ENCODE measurements at places on chromosomes 1 and 21. TPM values are rescaled to one million over a fixed set of nuclear protein-coding genes. Genes with fewer than 3 reads are reported as not detected.

- no peak for DNase-seq
- no peak overlapping the region for H3K4me3 ChIP-seq
Observed at GRCh38 chr1:65946376-65946775, 153.7 kb downstream of the PDE4B start.

GRCh38 chr1:76625886-76626678 is 241.2 kb upstream of the ST6GALNAC5 start:
- no peaks in the 10 kb centered on the region for H3K27me3 ChIP-seq
- no peaks in the 10 kb centered on the region for H3K36me3 ChIP-seq
- no peak for DNase-seq
- no peaks in the 10 kb centered on the region for H3K4me1 ChIP-seq

GRCh38 chr1:244751271-244751895 is 84.1 kb upstream of the COX20 start:
- H3K27me3 ChIP-seq: peaks cover 3% of the 10 kb centered on the region
- H3K27ac ChIP-seq: no peak overlapping the region
- H3K4me1 ChIP-seq: no peaks in the 10 kb centered on the region

GRCh38 chr1:155320661-155321617 is at the start of gene RUSC1:
RUSC1 (plus strand) TSS chr1:155320894; CDS start chr1:155321774, 880 bp downstream.
- H3K4me1 ChIP-seq: peaks cover 49% of the 10 kb centered on the region
- peak within 1 kb of the TSS; percentile 25 for H3K27ac ChIP-seq
- H3K27me3 ChIP-seq: no peaks in the 10 kb centered on the region
- H3K4me3 ChIP-seq: peak within 1 kb of the TSS; percentile 15
- DNase-seq: peak; percentile 81

GRCh38 chr1:98203466-98203865 is 282.6 kb upstream of the DPYD start:
- no peaks in the 10 kb centered on the region for H3K36me3 ChIP-seq
- H3K27ac ChIP-seq: no peak overlapping the region
- H3K27me3 ChIP-seq: peaks cover 5% of the 10 kb centered on the region
- DNase-seq: no peak
- H3K4me1 ChIP-seq: no peaks in the 10 kb centered on the region

DNA sequence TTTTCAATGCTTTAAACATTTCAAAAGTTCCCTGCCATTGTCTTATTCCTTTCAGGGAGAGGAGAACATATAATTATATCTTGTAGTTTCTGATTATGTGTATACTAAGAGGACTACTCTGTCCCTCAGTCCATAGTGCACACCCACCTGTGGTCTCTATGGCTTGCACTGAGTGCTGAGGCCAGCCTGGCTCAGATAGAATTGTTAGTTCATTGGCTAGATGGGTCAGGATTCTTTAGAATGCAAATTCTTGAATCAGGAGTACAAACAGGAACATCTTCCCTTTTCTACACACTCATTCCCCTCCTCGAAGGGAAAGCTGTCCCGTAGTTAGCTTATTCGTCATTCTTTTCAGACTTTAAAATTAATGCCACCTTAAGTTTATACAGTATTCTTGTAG is 8.2 kb downstream of the BACH1 start:
- no peaks in the 10 kb centered on the region for H3K27me3 ChIP-seq
- H3K4me1 ChIP-seq: peaks cover 36% of the 10 kb centered on the region
- H3K36me3 ChIP-seq: peaks cover 18% of the 10 kb centered on the region
- DNase-seq: no peak
- H3K27ac ChIP-seq: no peak overlapping the region

DNA sequence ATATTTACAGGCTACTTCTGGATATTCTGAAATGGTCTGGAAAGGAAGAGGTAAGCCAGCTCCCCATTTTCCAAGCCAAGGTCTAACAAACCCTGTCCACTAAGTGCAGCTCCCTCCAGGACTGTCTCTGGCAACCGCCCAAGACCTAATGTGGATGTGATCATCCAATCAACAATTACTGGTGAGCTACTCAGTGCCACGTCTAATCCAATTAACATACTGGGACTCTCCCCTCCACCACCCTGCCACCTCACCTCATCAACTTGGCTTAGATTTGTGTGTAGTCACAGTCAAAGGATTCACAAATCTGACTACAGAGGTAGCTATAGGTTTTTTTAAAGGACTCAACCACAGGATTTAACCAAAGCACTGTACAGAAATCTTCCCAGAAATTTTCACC is 25.4 kb upstream of the S100A7 start:
- H3K27ac ChIP-seq: no peak overlapping the region
- H3K27me3 ChIP-seq: peaks cover 41% of the 10 kb centered on the region

GRCh38 chr1:145918992-145919939 is 749 bp upstream of the PEX11B start:
- H3K27ac ChIP-seq: peak overlapping the region; percentile 95
- H3K27me3 ChIP-seq: no peaks in the 10 kb centered on the region
- peaks cover 40% of the 10 kb centered on the region for H3K4me1 ChIP-seq

DNA sequence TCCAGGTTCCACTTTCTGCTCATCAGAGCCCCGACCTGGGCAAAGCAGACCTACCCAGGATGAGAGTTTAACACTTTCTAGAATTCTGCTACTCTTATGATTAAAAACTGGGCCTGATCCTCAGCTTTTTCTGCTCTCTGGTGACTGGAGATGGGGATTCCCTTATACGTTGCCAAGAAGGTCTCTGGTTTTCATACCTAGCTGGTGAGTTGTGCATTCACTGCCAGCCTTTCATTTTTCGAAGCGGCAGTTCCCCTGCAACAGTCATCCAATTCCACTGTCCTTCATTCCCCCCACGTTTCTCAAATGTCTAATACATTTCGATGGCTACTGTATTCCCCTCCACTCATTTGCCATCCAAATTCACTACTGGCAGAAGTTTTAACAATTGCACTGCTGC is 135.3 kb downstream of the ADSS2 start:
- H3K27ac ChIP-seq: no peak overlapping the region
- peaks cover 35% of the 10 kb centered on the region for H3K4me1 ChIP-seq
- H3K36me3 ChIP-seq: peaks cover 17% of the 10 kb centered on the region
- DNase-seq: no peak

DNA sequence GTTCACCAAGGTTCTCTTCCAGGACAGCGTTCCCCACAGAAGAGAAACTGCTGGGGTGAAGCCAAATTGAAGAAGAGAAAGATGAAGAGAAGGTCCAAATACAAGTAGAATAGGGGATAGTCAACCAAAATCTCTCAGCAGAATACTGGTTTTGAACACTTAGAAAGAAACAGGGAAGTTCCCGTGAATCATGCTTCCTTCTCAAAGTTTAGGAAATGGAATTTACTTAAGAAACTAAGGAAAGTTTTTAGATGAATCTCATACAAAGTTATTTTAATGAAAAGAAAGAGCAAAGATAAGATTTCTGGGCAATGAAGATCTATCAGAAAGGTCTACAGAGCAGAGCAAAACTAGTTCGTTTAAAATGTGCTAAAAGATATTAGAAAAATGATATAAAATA is 43.3 kb downstream of the EXO1 start:
- no peak overlapping the region for H3K4me3 ChIP-seq
- no peak for DNase-seq
- H3K36me3 ChIP-seq: peaks cover 29% of the 10 kb centered on the region
- H3K4me1 ChIP-seq: no peaks in the 10 kb centered on the region
- H3K27ac ChIP-seq: no peak overlapping the region
- no peaks in the 10 kb centered on the region for H3K27me3 ChIP-seq

DNA sequence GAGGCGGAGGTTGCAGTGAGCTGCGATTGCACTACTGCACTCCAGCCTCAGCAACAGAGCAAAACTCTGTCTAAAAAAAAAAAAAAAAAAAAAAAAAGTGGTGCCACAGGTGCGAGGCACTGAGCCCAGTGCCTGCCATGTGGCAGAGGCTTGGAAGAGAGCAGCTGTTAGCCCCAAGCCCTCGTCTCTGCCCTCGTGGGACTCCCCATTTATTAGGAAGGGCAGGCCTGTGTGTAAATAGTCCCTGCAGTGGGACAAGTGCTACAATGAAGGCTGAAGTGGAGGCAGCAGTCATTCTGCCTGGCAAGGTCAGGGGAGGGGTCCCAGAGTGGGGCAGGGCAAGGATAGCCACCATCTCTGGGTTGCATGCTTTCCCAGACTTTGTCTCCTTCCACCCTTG is 6.5 kb downstream of the RPS6KA1 start:
- no peak overlapping the region for H3K4me3 ChIP-seq
- no peaks in the 10 kb centered on the region for H3K27me3 ChIP-seq
- DNase-seq: no peak
- H3K4me1 ChIP-seq: peaks cover 66% of the 10 kb centered on the region
- peaks cover 5% of the 10 kb centered on the region for H3K36me3 ChIP-seq

GRCh38 chr1:165875171-165875570 is 47.8 kb downstream of the UCK2 start:
- H3K4me3 ChIP-seq: no peak overlapping the region
- H3K4me1 ChIP-seq: peaks cover 55% of the 10 kb centered on the region
- peak; percentile 48 for DNase-seq
- H3K27me3 ChIP-seq: no peaks in the 10 kb centered on the region
- H3K36me3 ChIP-seq: peaks cover 25% of the 10 kb centered on the region
- H3K27ac ChIP-seq: no peak overlapping the region

DNA sequence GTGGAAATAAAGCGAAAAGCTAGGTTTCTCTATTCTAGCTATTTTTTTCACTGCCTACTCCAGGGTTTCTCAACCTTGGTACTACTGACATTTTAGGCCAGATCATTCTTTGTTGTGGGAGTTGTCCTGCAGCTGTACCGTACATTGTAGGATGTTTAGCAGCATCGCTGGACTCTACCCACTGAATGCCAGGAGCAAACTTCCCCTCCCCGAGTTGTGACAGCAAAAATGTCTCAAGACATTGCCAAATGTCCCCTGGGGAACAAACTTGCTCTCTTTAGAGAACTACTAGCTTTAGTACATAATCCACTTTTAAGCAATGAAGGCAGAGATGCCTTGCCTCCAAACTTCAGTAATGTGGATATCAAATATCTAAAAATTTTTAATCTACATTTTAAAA is 122.8 kb downstream of the PLPPR5 start:
- H3K27ac ChIP-seq: no peak overlapping the region
- H3K4me1 ChIP-seq: no peaks in the 10 kb centered on the region
- H3K27me3 ChIP-seq: no peaks in the 10 kb centered on the region
- no peaks in the 10 kb centered on the region for H3K36me3 ChIP-seq

- no peak for DNase-seq
- peak overlapping the region; percentile 67 for H3K27ac ChIP-seq
- peaks cover 79% of the 10 kb centered on the region for H3K4me1 ChIP-seq
- no peaks in the 10 kb centered on the region for H3K36me3 ChIP-seq
- no peaks in the 10 kb centered on the region for H3K27me3 ChIP-seq
Observed at GRCh38 chr1:203325418-203326091, 20.2 kb downstream of the BTG2 start.

GRCh38 chr1:231663211-231663792 is 36.7 kb downstream of the DISC1 start:
- H3K4me3 ChIP-seq: no peak overlapping the region
- H3K4me1 ChIP-seq: peaks cover 10% of the 10 kb centered on the region
- peaks cover 13% of the 10 kb centered on the region for H3K36me3 ChIP-seq
- no peaks in the 10 kb centered on the region for H3K27me3 ChIP-seq
- H3K27ac ChIP-seq: no peak overlapping the region

GRCh38 chr1:100009458-100009857 is 39.7 kb downstream of the SLC35A3 start:
- H3K36me3 ChIP-seq: peaks cover 27% of the 10 kb centered on the region
- no peak overlapping the region for H3K27ac ChIP-seq
- no peaks in the 10 kb centered on the region for H3K4me1 ChIP-seq
- H3K4me3 ChIP-seq: no peak overlapping the region

DNA sequence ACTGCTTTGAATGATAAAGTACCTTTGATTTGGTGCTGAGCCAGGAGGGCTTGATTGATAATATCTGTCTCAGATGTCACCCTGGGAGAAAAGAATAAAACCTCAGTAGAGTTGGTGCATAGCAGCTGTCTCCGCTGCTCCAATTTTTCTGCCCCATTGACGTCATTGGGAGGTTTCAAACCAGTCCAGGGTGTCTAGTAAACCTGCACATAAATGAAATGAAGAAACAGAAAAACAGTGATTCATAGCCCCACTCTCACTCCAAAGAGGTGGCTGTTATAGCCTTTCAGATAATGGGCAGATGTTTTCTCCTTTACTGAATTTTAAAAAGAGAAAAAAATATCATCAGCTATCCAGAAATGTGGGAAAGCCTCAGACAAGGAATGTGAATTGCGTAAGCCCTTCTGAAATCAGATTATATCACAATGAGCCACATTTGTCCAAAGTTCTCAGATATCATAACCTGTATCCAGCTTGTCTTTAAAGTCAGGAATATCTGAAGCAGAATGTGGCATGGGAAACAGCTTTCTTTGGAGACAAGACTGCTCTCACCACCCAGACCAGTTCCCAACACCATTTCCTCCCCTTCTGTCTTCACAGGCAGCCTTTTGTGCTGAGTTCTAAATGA is 351.3 kb upstream of the SGIP1 start:
- H3K4me1 ChIP-seq: peaks cover 24% of the 10 kb centered on the region
- H3K4me3 ChIP-seq: peak overlapping the region; percentile 22
- H3K27ac ChIP-seq: peak overlapping the region; percentile 47
- peaks cover 3% of the 10 kb centered on the region for H3K27me3 ChIP-seq
- peaks cover 3% of the 10 kb centered on the region for H3K36me3 ChIP-seq

DNA sequence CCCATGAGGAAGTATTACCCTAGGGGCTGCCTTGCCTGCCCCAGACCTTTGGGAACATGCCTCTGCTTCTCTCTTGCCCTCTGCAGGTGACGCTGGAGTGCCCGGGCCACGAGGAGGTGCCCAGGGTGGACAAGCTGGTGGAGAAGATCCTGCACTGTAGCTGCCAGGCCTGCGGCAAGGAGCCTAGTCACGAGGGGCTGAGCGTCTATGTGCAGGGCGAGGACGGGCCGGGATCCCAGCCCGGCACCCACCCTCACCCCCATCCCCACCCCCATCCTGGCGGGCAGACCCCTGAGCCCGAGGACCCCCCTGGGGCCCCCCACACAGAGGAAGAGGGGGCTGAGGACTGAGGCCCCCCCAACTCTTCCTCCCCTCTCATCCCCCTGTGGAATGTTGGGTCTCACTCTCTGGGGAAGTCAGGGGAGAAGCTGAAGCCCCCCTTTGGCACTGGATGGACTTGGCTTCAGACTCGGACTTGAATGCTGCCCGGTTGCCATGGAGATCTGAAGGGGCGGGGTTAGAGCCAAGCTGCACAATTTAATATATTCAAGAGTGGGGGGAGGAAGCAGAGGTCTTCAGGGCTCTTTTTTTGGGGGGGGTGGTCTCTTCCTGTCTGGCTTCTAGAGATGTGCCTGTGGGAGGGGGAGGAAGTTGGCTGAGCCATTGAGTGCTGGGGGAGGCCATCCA is 7.8 kb upstream of the HTR6 start:
- peaks cover 13% of the 10 kb centered on the region for H3K4me1 ChIP-seq
- peaks cover 2% of the 10 kb centered on the region for H3K27me3 ChIP-seq
- no peaks in the 10 kb centered on the region for H3K36me3 ChIP-seq
- no peak for DNase-seq
- no peak overlapping the region for H3K27ac ChIP-seq
- H3K4me3 ChIP-seq: no peak overlapping the region

Gene PODN
- total RNA-seq: not detected

Gene S100A9
- total RNA-seq: not detected

Gene INTS7
- total RNA-seq: 32.8 TPM

Gene PRAMEF11
- not detected for total RNA-seq

Gene PDE4B
- 71.2 TPM for total RNA-seq

Gene AQP10
- not detected for total RNA-seq

Gene LAPTM5
- total RNA-seq: 326 TPM

Gene TINAGL1
- total RNA-seq: not detected

Gene HAPLN2
- total RNA-seq: not detected

Gene LCE1C
- not detected for total RNA-seq

Gene SORT1
- 8.5 TPM for total RNA-seq

Gene FOXD3
- total RNA-seq: not detected

Data from activated CD8-positive, alpha-beta memory T cell treated with anti-CD3 and anti-CD28 coated beads, Interleukin-2, amount 10 ng/mL, durations not matched to agents 7 days and 5 days (primary cell).